ENCODE measurements at places on chromosomes 1 and 21.

- DNase-seq = no peak
Observed at GRCh38 chr21:27365394-27365793, 398.5 kb upstream of the ADAMTS5 start.

- peak; percentile 15 for DNase-seq
Observed at GRCh38 chr1:94743862-94744261, 76.3 kb upstream of the SLC44A3 start.

GRCh38 chr1:210907251-210907805 is 226.6 kb downstream of the KCNH1 start:
- no peak for DNase-seq

DNA sequence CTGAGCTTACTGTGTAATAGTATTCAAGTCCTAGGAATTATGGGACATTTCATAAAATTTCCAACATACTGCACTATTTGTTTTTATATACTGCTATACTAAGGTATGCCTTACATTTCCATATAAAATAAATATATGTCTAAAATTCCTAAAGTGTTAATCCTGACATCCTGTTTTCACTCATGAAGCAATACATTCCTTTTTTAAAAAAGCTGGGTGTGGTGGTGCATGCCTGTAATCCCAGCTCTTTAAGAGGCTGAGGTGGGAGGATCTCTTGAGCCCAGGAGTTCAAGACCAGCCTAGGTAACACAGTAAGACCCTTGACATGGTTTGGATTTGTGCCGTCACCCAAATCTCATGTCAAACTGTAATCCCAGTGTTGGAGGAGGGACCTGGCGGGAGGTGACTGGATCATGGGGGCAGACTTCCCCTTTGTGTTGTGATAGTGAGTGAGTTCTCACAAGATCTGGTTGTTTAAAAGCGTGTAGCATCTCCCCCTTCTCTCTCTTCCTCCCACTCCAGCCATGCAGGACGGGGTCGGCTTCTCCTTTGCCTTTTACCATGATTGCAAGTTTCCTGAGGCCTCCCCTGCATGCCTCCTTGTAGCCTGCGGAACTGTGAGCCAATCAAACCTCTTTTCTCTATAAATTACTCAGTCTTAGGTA is 5.8 kb downstream of the CDC42BPA start:
- no peak for DNase-seq

- no peak for DNase-seq
Observed at GRCh38 chr1:27633298-27633610, 1.7 kb downstream of the FGR start.

DNA sequence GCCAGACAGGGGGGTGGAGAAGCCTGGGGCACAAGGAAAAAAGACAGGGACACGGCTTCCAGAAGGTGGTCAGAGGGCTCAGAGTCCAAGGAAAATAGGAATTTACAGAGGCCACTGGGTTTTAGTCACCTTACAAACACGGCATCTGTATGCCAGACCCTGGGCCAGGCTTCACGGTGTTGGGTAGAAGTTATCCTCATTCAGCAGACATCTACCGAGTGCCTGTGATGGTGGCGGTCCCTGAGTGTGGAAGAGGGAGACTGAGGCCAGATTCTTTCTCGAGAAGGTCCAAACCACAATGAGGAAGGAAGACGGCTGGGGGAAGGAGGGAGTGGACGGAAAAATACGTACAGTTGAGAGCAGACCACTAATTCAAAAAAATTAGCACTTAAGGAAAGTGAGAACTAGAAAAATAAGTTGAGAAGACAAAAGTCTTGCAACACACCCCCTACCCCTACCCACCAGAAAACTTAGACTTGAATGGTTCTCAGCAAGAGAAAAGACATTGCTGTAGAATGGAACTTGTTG is 864 bp upstream of the BTG2 start:
- no peak for DNase-seq

- no peak for DNase-seq
Observed at GRCh38 chr1:18341291-18342069, 139.2 kb upstream of the KLHDC7A start.

DNA sequence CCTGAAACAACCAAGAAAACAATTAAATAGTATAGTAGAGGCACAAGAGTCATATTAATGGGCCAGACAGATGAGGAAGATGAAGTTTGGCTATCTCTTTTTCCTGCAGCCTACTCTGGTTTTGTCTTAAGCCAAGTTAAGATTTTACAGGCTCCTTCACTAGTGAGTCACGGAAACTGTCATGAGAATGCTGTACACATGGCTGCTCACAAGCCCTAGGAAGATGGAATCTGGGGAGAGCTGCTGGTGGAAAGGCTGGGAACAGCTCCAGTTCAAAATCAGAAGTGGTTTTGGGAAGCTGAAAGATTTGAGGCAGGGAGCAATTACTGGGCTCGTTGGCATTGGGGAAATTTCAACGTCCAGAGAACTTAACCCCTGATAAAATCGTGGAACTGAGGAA is 46.4 kb upstream of the S1PR1 start:
- DNase-seq = no peak

- DNase-seq = no peak
Observed at GRCh38 chr1:104932949-104933679, 1183.4 kb downstream of the AMY1C start.

DNA sequence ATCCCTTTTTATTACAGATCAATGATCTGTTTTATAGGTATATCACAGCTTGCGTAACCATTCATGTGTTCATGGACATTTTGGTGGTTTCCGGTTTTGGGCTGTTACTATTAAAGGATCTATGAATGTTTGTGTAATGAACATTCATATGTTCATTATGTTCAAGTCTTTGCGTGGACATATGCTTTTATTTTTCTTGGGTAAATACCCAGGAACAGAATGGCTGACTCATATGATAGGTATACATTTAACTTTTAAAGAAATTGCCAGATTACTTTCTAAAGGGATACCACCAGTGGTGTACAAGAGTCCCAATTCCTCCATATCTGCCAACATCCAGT is 73.7 kb downstream of the SPATA46 start:
- no peak for DNase-seq

DNA sequence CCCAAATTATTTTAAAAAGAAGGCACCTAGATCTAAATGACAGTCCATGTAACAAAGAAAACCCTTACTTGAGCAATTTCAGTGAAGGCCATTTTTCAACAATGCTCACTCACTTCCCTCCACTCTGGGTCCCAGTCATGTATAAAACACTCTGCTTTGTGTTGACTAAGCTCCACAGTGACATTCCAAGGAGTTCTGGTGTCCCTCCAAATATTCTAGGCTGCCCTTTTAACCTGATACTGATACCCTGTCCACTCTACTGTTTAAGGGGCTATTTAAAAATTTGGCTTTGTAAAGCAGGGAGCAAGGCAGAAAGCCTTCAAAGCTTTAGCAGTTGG is 73.6 kb downstream of the GNG12 start:
- DNase-seq = no peak

- DNase-seq = no peak
Observed at GRCh38 chr1:18714404-18715175, 83.9 kb downstream of the PAX7 start.

- no peak for DNase-seq
Observed at GRCh38 chr1:35364741-35365140, 96.2 kb downstream of the ZMYM4 start.

DNA sequence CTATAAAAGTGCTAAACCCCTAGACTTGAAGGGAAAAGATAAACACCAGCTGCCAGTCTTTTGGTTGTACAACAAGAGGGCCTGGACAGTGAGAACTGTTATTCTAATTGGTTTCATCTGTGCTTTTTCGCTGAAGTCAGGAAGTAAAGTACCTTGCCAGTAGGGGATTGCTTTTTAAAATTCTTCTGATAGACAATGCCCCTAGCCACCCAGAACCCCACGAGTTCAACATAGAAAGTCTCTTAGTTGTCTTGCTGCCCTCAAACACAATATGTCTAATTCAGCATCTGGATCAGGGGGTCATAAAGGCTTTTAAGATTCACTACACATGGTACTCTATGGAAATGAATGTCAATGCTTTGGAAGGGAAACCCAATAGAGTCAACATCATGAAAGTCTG is 289.2 kb downstream of the TBX15 start:
- DNase-seq = no peak

GRCh38 chr1:53729456-53730223 is 9.3 kb downstream of the GLIS1 start:
- DNase-seq = no peak

DNA sequence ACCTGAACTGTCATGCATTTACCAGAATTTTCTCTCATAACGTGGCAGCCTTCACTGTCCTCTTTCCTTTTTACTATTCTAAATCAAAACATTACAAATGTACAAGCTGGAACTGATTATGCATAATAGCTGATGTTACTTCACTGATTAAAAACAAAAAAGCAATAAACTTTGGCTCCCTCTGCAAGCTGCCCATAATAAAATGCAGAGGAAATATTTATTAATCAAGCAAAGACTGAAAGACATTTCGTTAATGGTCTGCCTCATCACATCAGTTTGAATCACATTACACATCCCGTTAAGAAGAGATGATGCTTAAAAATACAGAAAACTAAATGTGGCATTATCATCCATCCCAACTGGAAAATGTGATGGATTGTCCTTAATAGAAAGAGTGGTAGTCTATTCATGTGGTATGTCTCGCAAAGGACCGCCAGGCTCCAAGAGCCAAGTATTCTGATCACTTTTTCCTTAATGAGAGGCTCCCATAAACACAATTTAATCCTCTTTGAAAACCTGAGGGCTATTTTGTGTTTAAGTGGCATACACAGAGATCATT is 225.3 kb downstream of the RGS7 start:
- DNase-seq = no peak

GRCh38 chr1:99232172-99232571 is 32.1 kb upstream of the PLPPR4 start:
- DNase-seq = no peak

DNA sequence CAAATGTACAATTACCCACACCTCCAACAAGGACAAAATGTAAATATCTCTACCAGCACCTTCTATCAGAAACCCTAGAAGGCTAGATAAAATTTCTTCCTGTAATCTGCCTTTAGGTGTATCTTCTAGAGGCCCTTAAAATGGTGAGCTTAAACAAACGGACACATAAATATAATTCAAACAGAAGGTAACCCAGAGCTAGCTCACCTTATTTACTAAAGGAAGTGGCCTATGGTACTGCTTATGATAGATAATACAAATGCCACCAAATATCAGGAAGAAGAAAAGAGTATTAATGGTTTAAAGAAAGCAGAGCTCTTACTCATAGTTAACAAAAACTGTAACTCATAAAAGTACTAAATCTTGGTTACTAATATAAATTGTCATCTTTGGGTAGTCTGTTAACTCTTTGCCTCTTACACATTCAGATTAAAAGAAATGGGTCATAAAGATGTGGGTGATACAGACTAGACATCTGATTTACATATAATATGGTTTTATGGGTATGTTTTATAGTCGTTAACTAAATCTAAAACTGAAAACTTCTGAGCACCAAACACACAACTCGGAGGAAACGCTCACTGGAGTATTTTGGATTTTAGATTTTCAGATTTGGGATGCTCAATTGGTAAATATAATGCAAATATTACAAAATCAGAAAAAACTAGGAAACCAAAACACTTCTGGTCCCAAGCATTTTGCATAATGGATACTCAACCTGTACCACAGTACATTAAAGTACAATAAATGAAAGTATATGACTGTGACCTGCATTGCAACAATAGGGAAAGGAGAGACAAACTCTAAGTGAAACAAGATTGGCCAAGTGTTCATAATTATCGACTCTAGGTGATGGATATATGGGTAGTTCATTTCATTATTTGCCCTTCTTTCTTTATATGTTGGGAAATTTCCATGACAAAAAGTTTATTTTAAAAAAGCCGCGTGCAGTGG is 23.2 kb downstream of the TRIT1 start:
- DNase-seq = no peak

- DNase-seq = no peak
Observed at GRCh38 chr1:12456979-12457378, 161.0 kb downstream of the DHRS3 start.

DNA sequence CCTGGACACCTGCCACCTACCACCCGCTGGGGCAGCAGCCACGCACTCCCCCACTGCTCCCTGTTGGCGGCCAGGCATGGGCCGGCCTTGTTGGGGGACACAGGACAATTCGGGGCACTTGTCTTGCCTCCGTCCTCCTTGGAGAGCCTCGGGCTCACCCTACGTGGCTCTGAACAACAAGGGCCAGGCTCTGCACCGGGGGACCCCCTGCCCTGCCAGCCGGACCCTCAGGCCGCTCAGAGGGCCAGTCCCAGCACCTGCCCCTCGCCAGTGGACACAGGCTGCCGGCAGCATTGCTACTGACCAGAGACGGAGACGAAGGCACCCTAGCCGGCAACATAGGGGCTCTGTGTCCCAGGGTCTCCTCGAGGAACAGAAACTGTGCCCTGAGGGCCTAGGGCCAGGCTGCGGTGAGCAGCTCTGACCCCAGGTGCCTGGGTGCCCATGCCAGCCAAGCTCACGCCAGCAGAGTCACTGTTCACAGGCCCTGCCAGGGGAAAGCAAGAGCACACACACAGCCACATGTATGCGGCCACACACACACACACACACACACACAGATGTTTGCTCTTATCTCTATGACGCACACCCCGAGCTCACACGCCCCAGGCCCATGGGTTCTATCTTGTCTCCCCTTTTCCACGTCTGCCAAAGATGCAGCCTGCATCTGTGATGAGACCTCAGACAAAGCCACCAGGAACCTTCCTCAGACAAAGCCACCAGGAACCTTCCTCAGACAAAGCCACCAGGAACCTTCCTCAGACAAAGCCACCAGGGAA is 45.9 kb downstream of the MORN1 start:
- no peak for DNase-seq

DNA sequence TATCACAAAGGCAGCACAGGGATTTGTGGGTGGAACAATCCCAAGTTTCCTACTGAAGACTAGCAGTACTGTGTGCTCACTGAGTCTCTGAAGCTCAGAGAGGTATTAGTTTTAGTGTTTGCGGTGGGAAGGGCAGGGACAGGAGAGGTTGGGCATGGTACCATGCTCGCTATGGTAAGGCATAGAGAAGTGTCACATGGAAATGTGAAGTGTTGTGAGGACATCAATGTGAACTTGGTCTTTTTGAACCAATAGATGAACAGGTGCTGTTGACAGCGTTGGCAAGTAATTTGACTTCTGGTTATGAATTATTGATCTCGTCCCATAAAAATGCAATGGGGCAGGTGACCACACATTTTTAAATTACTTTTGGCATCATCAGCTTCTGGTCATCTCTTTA is 55.8 kb upstream of the ADAMTS1 start:
- DNase-seq = no peak

- DNase-seq = no peak
Observed at GRCh38 chr1:159877695-159878444, 15.4 kb upstream of the VSIG8 start.

Data from midbrain (tissue), 1 donor.